ENCODE measurements at places on chromosomes 7 and 10.
A peak's percentile ranks its signal among the peaks of the same experiment; 100 is the strongest.

- DNase-seq, result no peak
These were observed 80.5 kb downstream of the ELAPOR2 start for GRCh38 chr7:86978808-86979506.

DNA sequence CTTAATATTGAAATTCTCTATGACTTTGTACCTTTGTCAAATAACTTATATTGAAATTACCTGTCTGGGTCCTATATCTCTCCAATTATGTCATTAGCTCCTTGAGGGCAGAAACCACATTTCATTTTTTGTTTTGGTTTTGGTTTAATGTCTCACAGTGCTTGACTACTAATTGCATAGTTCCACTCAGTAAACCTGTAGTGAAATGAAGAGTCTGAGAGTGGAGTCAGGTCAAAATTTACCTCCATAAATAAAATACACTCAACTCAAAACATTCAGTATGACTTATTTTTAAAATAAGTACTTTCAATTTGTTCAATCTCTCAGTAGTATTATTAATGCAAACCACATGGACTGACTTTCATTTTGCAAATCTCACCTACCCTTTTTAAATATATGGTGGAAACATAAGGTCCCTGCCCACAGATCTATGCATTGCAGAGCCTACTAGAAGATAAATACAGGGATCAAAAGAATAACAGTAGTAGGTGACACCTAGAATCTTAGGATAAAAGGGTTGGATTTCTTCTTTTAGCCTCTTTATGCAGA is 32.5 kb downstream of the PDE1C start:
- no peak for DNase-seq

GRCh38 chr7:113128031-113128430 is 9.7 kb upstream of the SMIM30 start:
- no peak for DNase-seq

DNA sequence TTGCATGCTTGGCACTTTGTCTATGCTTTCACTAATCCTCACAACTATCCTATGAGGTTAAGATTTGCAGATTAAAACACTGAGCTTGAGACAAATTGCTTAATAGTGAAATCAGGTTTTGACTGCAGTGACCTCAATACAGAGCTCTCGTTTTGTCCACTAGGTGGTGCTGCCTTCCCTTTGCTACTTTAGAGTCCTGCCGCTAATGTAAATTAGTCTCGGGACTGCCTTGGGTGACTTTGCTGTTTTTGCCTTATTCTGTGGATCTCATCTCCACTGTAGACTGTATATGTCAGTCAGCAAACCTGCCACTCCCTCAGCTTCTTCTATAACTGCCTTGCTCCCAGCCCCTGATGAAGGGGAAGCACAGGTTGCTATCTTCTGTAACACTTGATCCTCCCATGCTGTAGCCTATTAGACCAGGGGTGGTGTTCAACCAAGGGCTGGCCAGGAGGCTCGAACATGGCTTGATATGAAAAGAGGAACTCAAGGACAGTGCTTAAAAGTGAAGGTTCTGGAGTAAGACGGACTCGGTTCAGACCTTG is 26.0 kb downstream of the ASB4 start:
- peak; percentile 53 for DNase-seq

DNA sequence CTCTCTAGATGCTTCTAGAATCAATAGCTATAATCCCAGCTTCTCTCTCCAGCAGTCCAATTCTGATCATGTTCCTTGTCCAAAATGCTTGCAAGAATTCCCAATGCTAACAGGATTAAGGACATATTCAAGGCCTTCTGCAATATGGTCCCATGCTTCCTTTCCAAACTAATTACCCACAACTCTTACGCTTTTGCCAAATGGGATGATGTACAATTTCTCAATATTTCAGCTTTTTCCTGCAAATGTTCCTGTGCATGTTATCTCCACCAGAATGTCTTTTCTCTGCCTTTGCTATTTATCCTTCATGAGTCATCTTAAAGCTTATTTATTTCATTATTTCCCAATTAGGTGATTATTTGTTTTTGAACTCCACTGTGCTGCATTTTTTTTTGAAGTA is 556.4 kb downstream of the SORCS1 start:
- DNase-seq, result no peak

DNA sequence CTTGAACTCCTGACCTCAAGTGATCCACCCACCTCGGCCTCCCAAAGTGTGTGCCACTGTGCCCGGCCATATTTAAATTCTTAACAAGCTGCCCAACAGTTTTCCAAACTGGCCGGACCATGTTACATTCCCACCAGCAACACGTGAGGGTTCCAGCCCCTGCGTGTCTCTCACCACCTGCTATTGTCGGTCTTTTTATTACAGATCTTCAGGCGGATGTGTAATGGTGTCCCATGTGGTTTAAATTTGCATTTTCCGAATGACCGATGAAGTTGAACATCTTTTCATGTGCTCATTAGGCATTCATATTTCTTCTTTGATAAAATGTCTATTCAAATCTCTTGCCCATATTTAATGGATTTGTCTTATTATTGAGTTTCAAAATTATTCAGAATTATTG is 11.5 kb downstream of the ELFN1 start:
- no peak for DNase-seq

- no peak for DNase-seq
These were observed 742.3 kb upstream of the GALNT17 start for GRCh38 chr7:70389531-70390151.

DNA sequence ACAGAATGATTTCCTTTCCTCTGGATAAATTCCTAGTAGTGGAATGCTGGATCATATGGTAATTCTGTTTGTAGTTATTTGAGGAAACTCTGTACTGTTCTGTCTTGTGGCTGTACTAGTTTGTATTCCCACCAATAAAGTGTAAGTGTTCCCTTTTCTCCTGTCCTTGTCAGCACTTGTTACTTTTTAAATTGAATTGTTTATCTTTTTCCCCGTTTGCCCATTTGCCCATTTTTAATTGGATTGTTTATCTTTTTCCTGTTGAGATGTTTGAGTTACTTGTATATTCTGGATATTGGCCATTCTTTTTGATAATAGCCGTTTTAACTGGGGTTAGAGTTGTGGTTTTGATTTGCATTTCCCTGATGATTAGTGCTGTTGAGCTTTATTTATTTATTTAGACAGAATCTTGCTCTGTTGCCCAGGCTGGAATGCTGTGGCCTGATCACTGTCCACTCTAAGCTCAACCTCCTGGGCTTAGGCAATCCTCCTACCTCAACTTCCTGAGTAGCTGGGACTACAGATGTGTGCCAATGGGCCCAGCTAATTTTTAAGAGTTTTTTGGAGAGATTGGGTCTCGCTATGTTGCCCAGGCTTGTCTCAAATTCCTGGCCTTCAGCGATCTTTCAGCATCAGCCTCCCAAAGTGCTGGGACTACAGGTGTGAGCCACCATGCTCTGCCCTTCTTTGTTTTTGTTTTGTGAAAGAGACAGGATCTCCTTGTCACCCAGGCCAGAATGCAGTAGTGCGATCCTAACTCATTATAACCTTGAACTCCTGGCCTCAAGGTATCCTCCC is 23.0 kb downstream of the BMPR1A start:
- DNase-seq, result no peak

DNA sequence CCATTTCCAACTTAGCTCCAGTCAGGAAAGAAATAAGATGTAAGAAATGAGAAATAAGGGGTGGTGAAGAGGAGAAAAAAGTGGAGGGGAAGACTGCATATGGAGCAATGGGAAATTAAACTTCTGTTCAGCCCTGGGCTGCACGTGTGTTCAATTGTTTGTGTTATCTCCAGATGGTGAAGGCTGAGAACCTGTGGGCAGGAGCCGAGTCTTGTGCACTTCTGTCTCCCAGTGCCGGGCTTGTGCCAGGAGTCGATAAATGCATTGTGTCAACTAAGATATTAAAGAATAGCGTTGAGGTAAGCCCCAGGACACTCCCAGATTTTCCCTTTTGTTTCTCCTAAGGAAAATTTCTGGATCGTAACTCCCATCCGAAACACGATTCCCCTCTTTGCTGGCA is 98.2 kb downstream of the PRLHR start:
- no peak for DNase-seq

- DNase-seq, result peak; percentile 20
These were observed 15.4 kb upstream of the FKBP9 start for GRCh38 chr7:32941681-32942414.

- no peak for DNase-seq
These were observed 53.2 kb upstream of the ABCB4 start for GRCh38 chr7:87528730-87529129.
